ENCODE measurements at places on chromosomes 1 and 21.

DNA sequence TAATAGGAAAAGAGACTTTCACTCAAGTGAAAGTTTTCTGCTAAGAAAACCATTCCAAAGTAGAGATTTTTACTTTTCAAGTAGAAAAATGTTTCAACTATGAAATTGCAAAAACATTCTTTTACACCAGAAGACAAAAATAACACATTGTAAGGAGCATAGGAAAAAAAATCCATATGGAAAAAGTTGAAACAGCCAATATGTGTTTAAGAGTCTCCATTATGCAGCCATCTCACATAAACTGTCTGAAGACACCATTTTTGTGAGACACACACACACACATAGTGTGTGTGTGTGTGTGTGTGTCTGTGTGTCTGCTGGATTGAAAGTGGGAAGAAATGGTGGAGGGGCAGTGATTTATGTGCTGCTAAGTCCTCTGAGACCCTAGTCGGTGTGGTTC is 162.1 kb downstream of the HHAT start:
- DNase-seq, result no peak

DNA sequence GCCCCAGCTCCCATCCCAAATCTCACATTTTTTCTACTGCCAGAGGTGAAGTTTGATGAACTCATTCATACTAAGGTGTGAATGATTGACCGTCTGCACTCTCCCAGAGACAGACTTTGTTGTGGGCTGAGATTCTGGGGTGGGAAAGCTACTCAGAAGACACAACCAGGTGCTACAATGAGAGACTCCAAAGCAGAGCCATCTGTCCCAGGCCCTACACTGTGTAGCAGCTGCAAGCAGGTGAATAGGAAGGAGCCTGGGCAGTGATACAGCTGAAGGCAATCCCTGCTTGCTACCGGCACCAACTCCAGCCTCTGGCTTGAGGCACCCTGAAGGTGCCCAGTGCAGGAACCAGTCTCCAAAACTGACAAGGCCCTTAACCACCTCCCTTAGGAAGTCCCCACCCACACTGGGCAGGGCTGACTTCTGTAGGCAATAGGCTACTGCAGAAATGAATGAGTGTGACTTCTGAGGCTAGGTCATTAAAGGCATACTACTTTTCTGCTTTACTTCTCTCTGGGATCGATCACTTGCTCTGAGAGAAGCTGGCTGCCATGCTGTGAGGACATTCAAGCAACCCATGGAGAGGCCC is 79.7 kb upstream of the RUNX3 start:
- no peak for DNase-seq

DNA sequence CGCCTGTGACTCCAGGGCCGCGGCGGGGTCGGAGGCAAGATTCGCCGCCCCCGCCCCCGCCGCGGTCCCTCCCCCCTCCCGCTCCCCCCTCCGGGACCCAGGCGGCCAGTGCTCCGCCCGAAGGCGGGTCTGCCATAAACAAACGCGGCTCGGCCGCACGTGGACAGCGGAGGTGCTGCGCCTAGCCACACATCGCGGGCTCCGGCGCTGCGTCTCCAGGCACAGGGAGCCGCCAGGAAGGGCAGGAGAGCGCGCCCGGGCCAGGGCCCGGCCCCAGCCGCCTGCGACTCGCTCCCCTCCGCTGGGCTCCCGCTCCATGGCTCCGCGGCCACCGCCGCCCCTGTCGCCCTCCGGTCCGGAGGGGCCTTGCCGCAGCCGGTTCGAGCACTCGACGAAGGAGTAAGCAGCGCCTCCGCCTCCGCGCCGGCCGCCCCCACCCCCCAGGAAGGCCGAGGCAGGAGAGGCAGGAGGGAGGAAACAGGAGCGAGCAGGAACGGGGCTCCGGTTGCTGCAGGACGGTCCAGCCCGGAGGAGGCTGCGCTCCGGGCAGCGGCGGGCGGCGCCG is at the start of gene SIM2:
SIM2 (plus strand) TSS at position 135 of the 565 bp plus-strand sequence. CDS start 632 bp downstream, outside the sequence.
- no peak for DNase-seq

DNA sequence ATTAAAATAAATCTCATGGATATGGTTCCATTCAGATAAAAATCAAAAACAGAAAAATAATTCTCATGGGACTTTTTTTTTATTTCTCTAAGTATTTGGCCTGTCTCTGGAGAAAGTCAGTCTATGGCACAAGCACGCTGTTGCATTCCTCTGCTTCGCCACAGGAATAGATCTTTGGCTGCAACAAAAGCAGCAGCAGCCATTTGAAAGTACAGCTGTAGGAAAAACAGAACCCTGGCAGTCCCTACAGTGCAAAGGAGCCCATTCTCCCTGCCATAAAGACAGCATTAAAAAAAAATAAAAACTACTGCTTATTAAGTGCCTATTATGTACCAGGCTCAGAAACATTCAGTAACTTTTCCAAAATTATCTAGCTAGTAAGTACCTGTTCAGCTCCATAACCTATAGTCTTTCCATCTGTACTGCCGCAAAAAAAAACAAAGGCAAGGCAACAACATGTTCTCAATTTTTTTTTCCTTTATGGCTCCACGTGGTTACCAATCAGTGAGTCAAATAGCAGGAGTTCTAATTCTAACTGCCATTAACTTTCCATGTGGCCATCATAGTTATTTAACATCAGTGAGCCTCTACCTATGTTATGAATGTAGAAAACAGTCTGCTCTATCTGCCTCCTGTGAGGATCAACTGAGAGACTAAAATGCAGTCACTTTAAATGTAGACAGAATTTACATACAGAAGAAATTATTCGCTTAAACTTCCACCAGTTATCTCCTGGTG is 22.7 kb downstream of the SLC35D1 start:
- DNase-seq, result no peak

- no peak for DNase-seq
Observed at GRCh38 chr21:43918385-43918947, 53.4 kb downstream of the AGPAT3 start.

Measured in NCI-H187 (cell line).